ENCODE measurements at places on chromosomes 12 and 14.

GRCh38 chr12:8773461-8773860, 49.0 kb upstream of the A2ML1 start:
- DNase-seq: no peak

DNA sequence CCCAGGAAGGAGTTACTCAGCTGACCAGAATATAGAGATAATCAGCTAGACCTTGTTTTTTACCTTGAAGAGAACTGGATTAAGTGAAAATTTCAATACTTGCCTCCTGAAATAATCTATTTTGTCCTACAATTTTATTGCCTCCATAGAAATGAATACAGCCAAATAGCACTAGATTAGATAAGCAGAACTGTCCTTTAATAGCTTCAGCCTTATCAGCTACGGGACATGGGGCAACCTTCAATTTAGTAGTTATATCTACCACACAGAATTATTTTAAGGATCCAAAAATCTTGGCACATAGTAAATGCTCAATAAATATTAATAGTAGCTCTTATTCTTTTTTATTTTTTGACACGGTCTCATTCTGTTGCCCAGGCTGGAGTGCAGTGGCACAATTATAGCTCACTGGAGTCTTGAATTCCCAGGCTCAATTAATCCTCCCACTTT, 67.2 kb upstream of the PLEKHG3 start:
- no peak for DNase-seq

- DNase-seq: no peak
These were observed 5.8 kb upstream of the DHH start for GRCh38 chr12:49100380-49100779.

DNA sequence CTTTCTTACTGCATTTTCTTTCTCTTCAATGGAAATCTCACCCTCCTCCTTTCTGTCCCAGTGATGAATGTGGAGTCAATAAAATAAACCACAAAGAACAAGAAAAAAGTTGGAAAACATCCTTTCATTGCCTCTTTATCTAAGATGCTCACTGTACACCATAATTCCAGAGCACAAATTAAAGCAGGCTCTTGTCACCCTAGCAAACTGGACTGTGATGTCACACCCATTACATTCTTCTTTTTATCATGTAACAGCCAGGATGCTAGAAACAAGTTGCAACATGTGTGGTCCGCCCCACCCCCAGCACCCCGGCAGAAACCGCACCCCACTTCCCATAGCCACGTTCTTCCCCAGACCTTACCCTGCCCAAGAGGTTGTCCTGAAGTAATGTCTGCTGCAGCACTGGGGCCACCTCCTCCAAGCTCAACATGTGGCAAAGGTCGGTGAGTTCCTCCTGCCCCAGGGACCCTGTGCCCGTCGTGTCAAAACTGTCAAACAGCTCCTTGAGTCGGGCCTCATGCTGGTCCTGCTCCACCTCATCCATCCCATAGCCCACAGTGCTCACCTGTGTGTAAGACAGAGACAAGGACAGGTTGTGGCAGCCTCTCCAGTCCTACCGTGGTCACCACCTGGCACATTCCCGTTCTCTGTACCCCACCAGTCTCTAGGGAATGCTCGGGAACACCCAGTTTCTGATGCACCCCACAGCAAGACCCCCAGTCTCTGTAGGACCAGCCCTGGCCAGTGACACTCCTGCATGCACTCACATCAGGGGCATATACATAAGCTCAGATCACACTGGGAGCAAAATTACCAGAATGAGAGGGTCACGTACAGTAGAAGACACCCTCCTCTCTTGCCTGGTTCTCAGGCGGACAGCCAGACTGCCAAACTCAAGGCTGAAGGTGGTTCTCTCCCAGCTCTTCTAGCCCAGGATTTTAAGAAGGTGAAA, 9.2 kb downstream of the NIN start:
- DNase-seq: no peak

- DNase-seq: no peak
These were observed 56.8 kb downstream of the LRFN5 start for GRCh38 chr14:41663473-41663850.

DNA sequence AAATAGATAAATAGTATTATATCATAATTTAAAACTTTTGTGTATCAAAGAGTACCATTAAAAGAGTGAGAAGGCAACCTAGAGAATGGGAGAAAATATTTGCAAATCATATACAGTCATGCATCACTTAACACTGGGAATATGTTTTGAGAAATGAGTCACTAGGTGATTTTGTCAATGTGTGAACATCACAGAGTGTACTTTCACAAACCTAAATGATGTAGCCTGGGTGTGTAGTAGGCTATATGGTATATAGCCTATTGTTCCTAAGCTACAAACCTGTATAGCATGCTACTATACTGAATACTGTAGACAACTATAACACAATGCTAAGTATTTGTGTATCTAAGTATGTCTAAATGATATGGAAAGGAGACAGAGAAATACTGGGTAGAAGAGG, 48.0 kb upstream of the ARID2 start:
- no peak for DNase-seq

DNA sequence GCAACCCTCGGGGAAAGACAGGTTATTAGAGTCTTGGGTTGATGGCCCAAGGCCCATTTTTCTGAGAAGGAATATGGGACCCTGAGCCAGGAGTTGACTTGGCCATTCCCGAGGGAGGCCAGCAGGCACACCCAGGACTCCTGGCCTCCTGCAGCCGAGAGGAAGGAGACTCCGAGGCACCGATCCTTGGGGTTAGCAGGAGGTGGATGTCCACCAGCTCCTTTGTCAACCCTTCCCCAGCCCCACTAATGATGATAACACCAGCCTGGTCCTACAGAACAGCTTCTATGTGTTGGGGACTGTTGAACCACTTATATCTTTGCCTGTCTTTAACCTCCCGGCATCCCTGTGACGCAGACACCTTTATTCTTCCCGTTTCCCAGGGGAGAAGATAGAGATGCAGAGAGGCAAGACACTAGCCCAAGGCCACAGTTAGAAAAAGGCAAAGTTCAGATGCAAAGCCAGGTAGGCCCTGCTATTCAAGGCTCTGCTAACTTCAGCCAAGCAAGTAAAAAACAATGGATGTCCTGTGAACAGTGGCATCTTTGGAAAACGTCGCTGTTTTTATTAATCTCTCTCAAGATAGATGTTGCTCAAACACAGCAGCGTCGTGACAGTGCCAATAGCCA, 767.3 kb upstream of the TBX3 start:
- DNase-seq: no peak

GRCh38 chr12:28963554-28963953, 185.5 kb upstream of the FAR2 start:
- DNase-seq: no peak

DNA sequence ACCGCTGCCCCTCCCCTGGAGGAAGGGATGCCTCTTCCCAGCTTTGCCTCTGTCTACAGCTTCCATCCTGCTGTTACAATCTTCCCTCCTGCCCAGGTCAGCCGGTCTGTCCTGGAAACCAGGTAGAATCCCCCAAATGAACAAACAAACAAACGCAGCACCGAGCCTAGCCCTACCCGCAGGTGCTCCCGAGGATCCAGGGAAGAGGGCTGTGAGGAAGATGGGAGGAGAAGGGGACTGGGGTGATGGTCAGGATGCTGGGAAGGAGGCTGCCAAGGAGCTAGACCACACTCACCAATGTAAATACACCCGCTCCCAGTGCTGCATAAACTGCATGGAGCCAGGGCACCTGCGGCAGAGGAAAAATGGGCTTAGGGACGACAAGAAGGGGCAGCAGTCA, 16.6 kb downstream of the FAIM2 start:
- DNase-seq: no peak

GRCh38 chr12:110846615-110847566, at the start of gene CCDC63:
Gene CCDC63 (plus strand): TSS chr12:110846987. CDS start chr12:110852955, 5,968 bp downstream.
- DNase-seq: no peak

- DNase-seq: no peak
These were observed 19.0 kb upstream of the CLEC4E start for GRCh38 chr12:8559676-8560075.

GRCh38 chr12:44015333-44015941, 179.6 kb downstream of the TMEM117 start:
- no peak for DNase-seq

DNA sequence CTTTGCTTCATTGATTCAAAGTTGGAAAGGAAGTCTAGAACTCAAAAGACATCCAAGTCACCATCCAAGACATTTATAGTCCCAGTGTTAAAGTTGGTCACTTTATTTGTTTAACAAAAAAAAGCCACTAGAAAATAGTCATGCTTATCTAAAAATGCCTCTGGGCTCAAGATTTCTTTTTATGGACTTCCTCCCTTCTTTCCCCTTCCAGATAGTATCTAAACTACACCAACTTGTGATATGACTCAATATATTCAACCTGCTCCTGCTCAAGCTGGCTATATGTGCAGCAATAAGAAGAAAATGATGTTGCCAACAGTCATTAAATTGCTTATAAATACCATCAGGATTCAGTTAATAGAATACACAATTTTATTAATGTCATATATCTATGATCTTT, 1177.1 kb downstream of the FLRT2 start:
- no peak for DNase-seq

- no peak for DNase-seq
These were observed 886.2 kb upstream of the MGAT4C start for GRCh38 chr12:87142342-87142741.

GRCh38 chr12:3098436-3098835, 21.3 kb downstream of the TSPAN9 start:
- no peak for DNase-seq

DNA sequence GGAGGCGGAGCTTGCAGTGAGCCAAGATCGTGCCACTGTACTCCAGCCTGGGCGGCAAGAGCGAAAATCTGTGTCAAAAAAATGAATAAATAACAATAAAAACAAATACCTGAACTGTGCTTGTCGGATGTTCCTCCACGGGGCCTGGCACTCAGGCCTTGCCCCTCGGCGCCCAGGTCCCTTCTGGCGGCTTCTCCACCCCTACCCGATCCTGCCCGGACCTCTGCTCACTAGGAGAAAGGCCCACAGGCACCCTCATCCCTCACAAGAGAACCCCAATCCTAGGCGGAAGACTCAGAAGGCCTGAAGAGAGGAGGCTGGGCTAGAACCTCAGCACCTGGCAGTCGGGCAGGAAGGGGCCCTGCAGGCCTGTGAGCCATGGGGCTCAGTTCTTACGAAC, 21.0 kb upstream of the BTBD6 start:
- no peak for DNase-seq

DNA sequence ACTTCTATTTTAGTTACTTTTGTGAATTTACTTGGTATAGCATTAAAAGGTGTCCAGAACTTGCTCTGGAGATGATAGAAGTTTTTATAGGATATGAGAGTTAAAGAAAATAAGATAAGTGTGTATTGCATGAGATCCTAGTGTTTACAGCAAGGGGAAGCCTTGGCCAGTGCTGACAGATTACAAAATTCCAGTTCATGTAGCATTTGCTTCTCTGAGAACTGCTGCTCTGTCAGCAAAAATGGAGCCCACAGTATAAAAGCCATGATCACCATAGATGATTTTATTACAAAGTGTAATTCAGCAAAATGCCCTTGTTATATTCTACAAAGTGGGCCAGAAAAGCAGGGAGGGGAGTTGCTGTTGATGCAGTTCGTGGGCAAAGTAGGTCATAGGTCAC, 40.0 kb upstream of the ATF1 start:
- no peak for DNase-seq

GRCh38 chr12:3144495-3144894, 67.3 kb downstream of the TSPAN9 start:
- DNase-seq: no peak

GRCh38 chr14:36313898-36314297, 6.5 kb downstream of the MBIP start:
- no peak for DNase-seq

GRCh38 chr12:53169644-53170043, 10.9 kb upstream of the ZNF740 start:
- no peak for DNase-seq

DNA sequence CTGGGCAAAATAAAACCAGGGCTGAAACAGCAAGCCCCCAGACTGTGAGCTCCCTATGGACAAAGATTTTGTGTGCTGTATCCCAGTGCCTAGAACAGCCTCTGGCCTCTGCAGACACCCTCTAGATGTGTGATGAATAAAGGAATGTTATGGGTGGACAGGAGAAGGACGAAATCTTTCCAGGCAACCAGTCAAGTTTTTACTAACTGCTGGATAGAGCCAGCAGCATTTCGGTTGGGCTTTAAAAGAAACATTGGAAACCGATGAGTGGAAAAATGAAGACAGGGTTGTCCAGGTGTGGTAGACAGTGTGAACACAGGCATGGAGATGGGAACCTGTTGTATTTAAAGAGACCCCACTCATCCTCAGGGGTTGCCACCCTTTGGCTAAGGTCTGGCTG, 4.0 kb downstream of the CHGA start:
- DNase-seq: no peak

- no peak for DNase-seq
These were observed 64.5 kb downstream of the TSPAN9 start for GRCh38 chr12:3141339-3142321.

GRCh38 chr12:103580026-103580425, 7.0 kb upstream of the STAB2 start:
- DNase-seq: no peak

DNA sequence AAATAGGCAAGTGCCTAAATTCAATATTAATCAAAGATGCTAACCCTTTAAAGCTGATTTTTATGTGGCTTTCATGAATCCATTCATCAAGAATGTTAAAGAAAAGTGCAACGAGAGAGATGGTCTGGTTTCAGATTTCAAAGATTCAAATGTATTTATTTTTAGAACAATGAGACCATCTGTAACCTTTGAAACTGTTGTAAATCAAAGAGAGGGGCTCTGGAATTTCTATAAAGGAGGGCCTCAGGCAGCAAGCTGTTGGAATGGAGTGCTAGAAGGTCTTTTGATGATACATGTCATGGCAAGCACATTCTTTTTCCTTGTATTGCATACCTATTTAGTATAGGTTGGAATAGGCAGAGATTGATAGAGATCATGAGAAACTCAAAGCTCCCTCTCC, 433.0 kb downstream of the LRIG3 start:
- DNase-seq: no peak

Data from epithelial cell of prostate (primary cell).